Placental epithelial cell (primary cell): ENCODE measurements at places on chromosomes 6 and 20. TPM values are rescaled to one million over a fixed set of nuclear protein-coding genes. Genes with fewer than 3 reads are reported as not detected.

GSTA3 gene
- total RNA-seq = not detected in 2 replicates

DHX35 gene
- 4.7 and 7.9 TPM in 2 replicates for total RNA-seq

LY6G6D gene
- total RNA-seq = not detected in 2 replicates

JPH2 gene
- total RNA-seq = 132 and 155 TPM in 2 replicates

FAM162B gene
- not detected in 2 replicates for total RNA-seq

RNF182 gene
- total RNA-seq = not detected in 2 replicates

SMLR1 gene
- total RNA-seq = not detected in 2 replicates

SLC22A2 gene
- total RNA-seq = 0.11 and 0.39 TPM in 2 replicates

ACTR5 gene
- 5.1 and 8.8 TPM in 2 replicates for total RNA-seq

COL20A1 gene
- not detected in 2 replicates for total RNA-seq

PRELID3B gene
- 36.9 and 50.6 TPM in 2 replicates for total RNA-seq
